ENCODE measurements at places on chromosomes 5 and 9. TPM values are rescaled to one million over a fixed set of nuclear protein-coding genes. Genes with fewer than 3 reads are reported as not detected.

- DNase-seq, result peak; percentile 51
Measured at GRCh38 chr9:33202552-33203201, 35.5 kb upstream of the B4GALT1 start.

GRCh38 chr5:9313751-9314150 is 232.1 kb downstream of the SEMA5A start:
- DNase-seq, result no peak

DNA sequence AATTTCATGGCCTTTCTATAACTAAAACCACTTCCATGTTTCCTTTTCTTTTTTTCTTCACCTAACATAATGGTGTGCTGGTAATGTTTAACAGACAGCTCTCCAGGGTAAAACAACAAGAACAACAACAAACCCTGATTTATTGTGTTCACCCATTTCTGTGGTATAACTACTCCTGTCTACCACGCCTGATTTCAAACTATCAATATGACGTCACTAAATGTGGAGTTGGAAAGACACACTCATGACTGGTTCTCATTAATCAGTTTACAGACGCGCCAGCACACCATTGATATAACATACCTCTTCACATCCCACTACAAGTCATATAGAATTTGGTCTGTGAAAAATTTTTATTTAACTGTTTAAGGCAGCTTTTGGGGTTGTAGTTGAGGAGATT is 142.9 kb downstream of the ARRDC3 start:
- no peak for DNase-seq

- no peak for DNase-seq
Measured at GRCh38 chr5:135467871-135468485, 15.8 kb upstream of the TIFAB start.

- DNase-seq, result peak; percentile 69
Measured at GRCh38 chr5:150428106-150428876, 15.6 kb upstream of the CD74 start.

Gene HNRNPA0
- 24.2 TPM for total RNA-seq

Gene CD274
- 3.4 TPM for total RNA-seq

Measured in mucosa of descending colon (tissue), 3 donors.